Activated CD8-positive, alpha-beta memory T cell treated with anti-CD3 and anti-CD28 coated beads for 4 hours (primary cell): ENCODE measurements at places on chromosomes 12 and 14.

DNA sequence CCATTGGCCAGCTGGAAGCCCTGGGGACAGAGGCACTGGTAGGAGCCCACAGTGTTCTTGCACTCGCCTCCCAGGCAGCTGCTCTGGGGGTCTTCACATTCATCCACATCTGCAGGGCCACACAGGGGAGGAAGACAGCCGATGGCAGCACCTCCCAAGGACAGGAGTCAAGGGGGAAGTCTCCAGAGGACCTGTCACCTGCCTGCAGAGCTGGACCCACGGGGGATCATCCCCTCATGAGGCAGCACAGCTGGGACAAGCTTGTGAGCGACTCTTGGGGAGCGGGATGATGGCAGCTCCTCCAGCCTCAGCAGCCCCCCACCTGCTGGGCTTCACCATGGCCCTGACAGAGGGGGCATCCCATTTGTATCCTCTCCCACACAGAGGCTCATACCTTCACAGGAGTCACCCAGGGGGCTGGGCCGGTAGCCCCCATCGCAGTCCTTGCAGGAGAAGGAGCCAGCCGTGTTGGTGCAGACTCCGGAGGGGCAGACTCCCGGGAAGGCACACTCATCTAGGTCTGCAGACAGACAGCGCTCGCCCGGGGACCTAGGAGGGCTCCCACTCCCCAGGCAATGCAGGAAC, 15.4 kb downstream of the ISCA2 start:
- DNase-seq: no peak

DNA sequence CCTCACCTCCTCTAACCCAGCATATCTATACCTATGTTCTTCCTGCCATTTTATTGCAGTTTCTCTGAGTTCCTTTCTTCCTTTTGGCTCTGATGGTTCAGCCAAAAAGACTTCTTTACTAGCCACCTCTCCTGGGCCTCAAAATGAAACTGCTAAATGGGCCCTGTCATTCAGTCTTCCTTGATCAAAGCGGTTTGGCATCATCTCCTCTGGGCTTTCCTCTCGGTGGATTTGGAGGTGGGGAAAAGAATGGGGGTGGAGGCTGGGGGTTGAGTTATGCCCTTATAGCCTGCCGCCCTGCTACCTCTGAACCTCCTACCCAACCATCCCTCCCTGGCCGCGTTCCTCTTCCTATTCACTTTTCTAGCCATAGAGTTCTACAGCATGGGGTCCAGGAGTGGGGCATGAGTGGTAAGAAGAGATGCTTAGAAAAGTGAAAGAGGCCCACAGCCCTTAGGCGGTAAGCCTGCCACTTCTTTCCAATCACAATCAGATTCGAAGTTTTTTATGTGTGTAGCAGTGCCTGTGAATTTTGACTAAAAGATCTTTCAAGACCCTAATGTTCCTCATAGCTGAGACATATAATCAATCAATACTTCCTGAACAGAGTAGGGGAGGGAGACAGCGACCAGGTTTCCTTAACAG, 2.5 kb downstream of the AJUBA start:
- DNase-seq: no peak

DNA sequence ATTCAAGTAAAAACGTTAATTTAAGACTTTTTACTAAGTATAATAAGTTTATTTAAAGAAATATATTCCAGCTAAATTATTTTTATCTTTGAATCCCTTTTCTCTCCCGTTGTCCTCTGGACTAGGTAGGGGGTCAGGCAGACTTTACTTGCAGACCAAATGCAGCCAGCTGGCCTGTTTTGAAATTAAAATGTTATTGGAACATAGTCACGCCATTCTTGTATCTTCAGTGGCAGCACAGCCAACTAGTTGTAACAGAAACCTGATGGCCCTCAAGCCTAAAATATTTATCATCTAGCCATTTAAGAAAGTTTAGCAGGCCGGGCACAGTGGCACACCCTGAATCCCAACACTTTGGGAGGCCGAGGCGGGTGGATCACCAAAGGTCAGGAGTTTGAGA, 52.7 kb downstream of the BCAT1 start:
- no peak for DNase-seq

DNA sequence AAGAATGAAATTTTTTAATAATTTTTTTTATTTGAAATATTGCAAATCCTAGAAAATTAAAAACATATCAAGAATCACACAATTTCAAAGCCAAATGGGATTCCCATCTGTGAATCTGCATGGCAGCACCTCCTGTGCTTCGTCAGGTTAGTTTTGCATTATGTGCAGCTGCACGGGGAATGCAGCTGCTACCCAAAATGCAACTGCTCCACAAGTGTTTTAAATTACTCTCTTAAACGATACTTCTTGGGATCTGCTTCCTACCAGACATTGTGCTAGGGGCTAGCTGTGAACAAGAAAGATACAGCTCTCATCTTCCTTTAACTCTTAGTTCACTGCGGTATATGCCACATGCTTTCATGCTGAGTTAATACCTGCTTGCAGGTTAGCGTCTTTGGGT, 154.2 kb downstream of the CRADD start:
- no peak for DNase-seq

DNA sequence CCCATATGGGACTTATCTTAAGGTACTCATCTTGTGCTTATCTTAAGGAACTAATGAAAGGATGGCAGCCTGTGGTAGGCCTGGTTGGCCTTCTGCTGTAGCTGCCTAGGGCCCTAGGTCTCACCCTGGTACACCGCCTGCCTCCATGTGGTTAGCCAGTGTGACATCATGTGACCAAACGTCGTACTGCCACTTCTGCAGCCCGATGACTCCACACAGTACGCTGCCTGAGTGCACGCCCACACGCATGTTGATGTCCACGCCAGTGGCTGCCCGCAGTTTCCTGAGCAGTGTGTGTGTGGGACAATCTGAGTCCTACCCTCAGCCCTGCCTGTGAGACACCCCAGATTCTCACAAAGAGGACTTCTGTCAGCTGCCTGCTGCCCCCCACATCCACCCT, 5.1 kb downstream of the ADCY4 start:
- peak; percentile 62 for DNase-seq

GRCh38 chr12:19177754-19178153, 48.2 kb downstream of the PLEKHA5 start:
- DNase-seq: no peak

DNA sequence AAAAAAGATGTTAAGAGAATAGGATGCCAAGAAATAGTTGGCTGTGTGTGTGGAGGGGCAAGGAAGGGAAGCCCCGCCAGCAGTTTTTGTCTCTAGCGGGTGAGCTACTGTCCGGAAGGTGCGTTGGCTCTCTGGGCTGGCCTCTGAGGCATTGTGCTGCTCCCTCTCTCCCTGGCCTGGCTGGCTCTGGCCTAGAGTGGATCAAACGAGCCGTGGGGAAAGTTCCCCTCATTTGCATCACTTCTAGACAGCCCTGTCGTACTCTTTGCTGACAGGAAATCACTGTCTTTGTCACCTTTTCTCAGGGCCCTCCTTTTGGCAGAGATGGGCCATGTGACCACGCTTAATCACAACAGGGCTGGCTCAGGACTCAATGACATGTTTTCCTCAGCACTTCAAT, 236.1 kb upstream of the NPAS3 start:
- DNase-seq: no peak

DNA sequence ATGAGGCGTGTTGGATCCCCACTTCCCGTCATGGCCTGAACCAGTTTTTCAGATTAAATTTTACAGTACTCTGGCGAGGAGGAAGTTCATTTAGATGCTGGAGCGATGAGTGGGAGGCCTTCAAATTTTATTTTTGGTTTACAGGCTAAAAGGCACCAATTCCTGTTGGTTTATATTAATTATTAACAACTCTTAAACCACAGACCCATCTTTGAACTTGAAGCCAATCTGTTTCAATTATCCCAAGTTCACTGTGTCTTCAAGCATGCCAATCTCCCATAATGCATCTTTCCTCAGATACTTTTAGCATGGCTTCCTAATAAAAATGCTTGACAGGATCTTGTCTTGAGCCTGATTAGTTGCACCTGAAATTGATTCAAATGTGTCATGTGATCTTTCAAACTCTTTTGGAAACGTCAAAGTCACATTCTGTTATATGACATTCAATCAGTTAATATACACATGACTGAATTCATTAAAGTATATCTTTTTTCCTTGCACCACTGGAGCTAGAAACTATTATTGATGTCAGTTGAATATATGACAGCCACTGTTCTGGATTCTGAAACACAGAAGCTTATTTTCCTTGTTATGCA, 641.7 kb upstream of the TMEM132C start:
- no peak for DNase-seq

DNA sequence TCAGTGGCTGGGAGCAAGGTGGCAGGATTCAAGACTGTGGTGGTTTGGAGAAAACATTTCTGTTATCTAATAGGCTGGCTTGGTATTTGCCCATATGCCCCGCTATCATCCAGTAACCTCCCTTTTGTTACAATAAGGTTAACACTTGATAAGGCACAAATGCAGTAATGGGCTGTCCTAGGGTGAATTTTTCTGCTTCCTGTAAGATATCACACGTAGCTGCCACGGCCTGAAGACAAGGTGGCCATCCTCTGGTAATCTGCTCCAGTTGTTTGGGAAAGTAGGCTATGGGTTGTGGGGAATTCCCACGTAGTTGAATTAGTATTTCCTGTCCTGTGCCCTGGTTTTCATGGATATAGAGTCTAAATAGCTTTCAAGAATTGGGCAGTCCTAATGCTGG, 23.1 kb downstream of the ANG start:
- DNase-seq: no peak

DNA sequence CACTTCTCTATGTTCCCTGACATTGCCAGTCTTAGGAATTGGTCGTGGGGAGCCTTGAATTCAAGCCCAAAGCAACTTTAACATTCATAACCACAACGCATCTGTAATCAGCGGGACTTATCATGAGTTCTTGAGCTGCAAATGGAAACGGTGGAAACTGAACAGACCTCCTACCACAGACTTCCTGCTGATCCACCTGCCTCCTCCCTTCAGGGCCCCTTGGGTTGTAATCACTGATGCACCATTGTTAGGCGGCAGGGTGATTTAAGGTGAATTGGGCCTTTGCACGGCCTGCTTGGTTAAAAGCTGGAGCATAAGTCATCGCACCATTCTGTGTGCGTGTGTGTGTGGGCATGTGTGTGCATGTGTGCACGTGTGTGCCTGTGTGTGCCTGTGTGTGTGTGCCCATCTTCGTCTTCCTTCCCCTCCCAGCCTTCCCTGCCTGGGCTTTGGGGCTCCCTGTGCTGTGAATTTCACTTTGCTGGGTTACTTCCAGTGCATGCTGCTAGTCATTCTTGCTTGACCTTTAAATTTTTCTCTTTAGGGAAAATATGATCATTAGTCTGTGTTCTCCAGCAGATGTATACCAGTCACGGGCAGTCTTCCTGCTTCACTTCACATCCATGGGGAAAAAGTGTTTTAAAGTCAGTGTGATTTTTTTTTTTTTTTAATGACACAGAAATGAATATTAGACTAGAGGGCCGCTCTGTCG, 29.1 kb downstream of the CHST11 start:
- no peak for DNase-seq

DNA sequence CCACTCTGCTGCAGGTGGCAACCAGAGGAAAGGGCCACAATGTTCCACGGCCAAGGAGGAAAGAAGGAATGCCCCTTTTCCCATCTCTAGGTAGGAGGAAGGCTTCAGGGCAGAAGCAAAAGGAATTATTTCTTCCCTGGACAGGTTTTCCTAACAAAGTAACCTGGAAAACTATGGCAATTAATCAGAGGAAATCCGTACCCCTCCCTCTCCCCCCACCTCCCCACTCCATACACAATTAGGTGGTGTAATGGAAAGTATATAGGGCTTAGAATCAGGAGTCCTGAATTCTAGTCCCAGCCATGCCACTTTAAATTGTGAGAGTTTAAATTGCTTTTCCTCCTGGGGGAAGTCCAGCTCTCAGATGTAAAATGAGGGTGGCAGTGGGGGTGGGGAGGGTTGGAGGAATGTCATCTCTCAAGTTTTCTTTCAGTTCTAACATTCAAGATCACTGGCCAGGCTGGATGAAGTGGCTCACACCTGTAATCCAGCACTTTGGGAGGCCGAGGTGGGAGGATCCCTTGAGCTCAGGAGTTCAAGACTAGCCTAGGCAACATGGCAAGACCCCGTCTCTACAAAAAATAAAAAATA, 1.7 kb downstream of the DHH start:
- DNase-seq: no peak

DNA sequence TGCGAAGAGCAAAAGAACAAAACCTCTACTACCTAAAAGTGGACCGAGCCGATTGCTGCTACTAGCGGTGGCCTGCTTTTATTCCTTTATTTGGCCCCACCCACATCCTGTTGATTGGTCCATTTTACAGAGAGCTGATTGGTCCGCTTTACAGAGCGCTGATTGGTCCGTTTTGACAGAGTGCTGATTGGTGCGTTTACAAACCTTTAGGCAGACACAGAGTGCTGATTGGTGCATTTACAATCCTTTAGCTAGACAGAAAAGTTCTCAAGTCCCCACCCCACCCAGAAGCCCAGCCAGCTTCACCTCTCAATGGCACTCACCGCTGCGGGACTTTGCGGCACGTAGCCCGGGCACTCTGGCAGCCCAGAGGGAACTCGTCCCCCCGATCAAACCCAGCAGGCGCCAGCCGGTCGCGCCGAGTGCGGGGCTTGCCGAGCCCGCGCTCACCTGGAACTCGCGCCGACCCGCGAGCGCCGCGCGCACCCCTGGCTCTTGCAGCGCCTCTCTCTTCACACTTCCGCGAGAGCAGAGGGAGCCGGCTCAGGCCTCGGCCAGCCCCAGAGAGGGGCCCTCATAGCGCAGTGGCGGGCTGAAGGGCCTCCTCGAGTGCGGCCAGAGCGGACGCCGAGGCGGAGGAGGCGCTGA, 8.7 kb upstream of the FGD4 start:
- DNase-seq: no peak

- DNase-seq: peak; percentile 17
Measured at GRCh38 chr14:77641534-77642341, 25.3 kb upstream of the SPTLC2 start.

DNA sequence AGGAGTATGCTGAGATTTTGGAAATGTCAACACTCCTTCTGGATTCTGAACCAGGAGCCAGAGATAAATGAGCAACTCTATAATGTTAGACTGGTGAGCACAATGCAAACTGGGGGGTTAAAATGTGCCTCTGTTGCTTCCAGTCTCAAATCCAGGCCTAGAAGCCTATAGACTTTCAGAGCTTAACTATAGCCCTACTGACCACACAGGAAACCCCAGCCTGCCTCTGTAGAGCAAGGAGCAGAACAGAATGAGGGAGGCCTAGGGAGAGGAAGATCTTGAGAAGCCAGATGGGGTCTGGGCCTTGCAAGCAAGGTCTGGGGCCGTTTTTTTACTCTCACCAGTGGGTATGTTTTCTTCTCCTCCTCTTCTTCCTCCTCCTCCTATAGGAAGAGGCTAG, 225.4 kb upstream of the KITLG start:
- no peak for DNase-seq
